ENCODE measurements at places on chromosomes 13 and 19.

GRCh38 chr13:73767191-73767741 is 366.9 kb downstream of the KLF12 start:
- no peak for DNase-seq

GRCh38 chr13:37476874-37477273 is 121.7 kb downstream of the POSTN start:
- no peak for DNase-seq

DNA sequence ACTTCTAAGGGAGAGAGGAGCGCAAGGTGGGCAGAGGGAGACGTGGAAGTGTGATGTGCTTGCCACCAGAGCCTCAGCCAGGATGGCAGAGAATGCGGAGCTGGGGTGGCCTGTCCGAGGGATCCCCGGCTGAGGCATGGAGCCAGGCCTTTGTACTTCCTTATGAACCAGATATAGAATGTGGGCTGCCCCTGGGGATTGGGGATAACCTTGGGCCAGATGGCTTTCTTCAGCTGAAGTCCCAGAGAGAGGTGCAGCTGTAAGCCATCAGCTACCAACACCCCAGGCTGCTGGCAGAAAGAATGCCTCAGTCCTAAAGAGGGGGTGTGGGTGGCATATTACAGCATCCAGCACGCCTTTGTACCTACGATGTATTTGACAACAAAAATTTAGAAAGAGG is 25.5 kb upstream of the FBXO17 start:
- DNase-seq, result no peak

- DNase-seq, result no peak
Measured at GRCh38 chr13:27193496-27193895, 21.9 kb upstream of the USP12 start.

GRCh38 chr13:39765801-39766463 is 110.5 kb downstream of the COG6 start:
- DNase-seq, result no peak

DNA sequence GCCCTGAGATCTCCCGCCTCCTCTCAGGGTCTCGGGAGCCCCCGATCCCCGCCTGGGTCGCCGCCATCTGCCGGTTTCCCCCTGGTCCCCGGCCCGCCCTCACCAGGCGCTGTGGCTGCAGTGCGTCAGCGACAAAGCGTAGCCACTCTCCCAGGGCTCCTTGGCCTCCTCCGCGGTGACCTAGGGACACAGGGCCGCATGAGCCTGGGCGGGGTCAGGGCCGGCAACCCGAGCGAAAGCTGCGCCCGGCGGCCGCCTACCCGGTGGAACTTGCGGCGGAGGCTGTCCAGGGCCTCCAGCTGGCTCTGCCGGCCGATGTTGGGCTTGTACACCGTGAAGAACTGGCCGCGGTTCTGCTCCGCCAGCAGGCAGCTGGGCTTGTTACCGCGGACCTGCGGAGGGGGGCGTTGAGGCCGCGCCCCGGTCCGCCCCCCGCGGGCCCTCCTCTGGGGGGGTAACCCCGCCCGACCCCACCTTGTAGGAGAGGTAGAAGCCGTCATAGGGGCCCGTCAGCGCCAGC is 5.3 kb downstream of the GPX4 start:
- no peak for DNase-seq

DNA sequence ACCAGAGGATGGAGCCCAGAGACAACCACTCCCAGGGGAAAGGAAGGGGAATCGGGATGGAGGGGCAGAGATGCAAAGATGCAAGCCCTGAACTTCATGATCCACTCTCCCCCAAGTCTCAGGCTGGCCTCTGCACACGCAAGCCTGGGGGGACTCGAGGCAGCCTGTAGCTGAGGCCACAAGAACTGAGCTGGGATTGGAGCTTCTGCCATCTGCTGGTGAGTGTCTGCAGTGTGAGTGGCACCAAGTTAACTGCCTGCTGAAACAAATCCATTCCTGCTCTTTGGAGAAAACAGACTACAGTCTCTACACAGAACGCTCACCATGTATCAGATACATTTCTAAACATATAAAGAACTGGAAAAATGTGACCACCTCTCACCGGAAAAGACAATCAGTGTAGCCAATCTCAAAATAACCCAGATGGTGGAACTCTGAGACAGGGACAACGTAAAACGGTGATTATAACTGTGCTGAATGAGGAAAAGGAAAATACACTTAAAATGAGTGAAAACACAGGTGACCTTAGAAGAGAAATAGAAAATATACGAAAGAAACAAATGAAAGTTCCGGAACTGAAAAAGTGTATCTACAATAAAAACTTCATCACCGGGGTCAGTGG is 62.1 kb downstream of the KLF2 start:
- peak; percentile 17 for DNase-seq
